ENCODE measurements at places on chromosomes 12 and 14.

DNA sequence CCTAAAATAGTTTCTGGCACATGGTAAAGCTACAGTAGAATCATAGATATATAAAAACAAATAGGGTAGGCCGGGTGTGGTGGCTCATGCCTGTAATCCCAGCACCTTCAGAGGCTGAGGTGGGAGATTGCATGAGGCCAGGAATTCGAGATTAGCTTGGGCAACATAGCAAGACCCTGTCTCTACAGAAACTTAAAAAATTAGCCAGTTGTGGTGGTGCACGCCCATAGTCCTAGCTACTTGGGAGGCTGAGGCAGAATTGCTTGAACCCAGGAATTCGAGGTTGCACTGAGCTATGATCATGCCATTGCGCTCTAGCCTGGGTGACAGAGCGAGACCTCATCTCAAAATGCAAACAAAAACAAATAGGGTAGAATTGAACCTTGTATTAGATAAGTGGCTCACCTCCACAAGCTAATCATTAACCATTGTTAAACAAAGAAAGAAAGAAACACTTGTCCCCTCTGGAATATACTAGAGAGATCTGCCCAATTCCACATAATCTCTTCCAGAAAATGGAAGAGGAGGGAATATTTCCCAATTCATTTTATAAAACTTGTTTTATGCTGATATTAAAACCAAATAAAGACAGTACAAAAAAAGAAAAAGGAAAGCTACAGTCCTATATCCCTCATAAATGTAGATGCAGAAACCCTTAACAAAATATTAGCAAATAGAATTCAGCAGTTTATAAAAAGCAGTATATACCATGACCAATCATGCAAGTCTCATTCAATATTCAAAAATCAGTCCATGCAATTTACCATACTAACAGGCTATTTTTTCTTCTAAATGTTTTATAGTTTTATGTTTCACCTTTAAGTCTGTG lies 22.7 kb upstream of the DHRS2 start:
- no peak for DNase-seq

GRCh38 chr14:80212023-80212397 lies 706 bp upstream of the DIO2 start:
- no peak for DNase-seq

- DNase-seq = no peak
Observed at GRCh38 chr12:76495556-76495955, 64.0 kb downstream of the OSBPL8 start.

DNA sequence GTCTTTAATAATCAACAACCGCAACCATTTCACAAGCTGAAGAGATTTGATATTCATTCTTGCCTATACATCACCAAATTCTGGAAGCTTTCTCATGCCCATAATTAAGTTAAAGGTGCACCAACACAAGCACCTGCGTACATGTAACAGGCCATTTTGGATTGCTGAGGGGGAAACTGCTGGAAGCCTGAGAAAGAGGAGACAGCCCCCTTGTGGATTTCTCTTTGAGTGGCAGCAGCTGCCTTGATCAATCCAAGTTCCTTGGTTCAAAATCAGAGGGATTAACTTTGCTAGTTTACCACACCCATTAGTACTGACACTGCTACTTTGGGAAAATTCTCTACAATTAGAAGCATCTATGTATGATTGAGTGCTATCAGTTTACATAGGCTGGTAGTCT lies 321.1 kb downstream of the NOVA1 start:
- DNase-seq = no peak

DNA sequence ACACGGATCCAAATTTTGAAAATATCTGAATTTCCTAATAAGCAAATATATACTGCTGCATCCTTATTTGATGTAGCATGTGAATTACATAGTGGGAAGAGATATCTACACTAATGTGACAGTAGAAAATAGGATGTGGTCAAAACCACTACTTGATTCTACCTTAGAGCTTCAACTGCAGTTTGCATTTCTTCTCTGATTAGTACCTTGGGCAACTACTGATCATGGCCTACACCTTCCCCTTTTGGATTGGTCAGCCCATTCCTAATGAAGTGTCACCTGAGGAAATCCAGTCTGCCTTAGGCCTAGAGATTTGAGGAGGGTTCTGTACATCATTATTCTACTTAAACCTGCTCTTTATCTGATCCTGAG lies 10.7 kb downstream of the LLPH start:
- no peak for DNase-seq

DNA sequence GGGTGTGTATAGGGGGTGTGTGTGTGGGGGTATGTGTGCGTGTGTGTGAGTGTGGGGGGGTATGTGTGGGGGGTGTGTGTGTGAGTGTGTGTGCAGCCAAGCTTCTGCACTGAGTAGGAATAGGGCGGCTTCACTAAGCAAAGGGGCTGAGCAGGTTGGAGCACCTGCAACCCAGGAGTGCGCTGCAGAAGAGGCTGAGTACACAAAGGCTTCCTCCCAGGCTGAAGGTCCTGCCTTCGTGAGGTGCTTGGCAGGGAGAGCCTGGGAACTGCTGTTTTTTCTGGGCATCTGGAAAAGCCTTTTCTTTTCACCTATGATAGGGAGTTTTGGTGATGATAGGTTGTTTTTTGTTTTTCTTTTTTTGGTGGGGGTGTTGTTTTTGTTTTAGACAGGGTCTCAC lies 6.0 kb upstream of the NUDT14 start:
- no peak for DNase-seq

DNA sequence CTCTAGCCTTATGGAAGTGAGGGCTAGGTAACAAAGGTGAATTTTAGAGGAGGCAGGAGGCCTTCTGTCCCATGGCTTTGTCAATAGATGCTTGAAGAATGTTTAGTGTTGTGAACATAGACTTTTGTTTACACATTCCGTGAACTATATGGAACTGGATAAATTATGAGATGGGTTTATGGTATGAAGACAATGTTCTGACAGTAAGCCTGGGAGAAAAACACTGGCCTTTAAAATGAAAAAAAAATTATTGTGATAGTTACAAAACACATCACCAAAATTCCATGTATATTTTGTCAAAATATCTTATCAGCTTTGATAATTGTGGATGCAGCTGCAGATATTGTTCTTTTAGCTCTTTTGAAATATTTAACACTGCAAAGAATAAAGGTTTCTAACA lies 251.5 kb upstream of the DCN start:
- no peak for DNase-seq

DNA sequence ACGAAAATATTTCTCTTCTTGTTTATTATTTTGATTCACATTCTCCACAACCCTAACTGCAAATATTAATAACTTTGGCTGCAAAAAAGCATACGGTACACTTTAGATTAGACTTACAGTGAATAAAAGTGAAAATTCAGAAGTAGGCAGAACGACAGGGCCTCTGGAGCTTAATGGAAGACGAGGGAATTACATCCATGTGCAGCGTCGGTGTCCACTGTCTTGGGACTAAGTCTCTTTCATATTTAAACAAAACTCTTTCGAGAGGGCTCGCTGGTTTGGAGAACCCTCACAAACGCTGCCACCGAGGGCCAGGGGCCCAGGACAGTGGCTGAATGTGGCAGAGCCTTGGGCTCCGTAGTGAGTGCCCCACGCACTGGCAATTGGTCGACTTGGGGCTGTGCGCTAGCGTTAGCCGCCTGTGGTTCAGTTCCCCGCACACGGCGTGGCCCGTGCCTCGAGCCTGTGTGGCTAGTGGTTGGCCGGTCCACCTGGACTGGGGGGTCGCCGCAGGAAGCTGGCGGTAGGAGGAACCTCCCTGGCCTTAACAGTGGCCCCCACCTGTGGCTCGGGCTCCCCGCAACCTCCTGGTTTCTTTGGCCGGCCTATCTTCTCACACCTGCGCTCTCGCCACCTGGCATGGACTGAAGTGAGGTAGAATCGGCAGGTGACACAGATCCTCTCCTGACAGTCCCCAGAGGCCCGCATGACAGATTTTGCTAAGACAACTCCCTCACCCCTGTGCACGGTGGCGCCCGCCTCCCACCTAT lies 739 bp upstream of the PAX9 start:
- no peak for DNase-seq

- no peak for DNase-seq
Observed at GRCh38 chr12:96397756-96398423, 2.3 kb downstream of the CDK17 start.

GRCh38 chr12:1203735-1204019 lies 212.7 kb downstream of the ERC1 start:
- no peak for DNase-seq

DNA sequence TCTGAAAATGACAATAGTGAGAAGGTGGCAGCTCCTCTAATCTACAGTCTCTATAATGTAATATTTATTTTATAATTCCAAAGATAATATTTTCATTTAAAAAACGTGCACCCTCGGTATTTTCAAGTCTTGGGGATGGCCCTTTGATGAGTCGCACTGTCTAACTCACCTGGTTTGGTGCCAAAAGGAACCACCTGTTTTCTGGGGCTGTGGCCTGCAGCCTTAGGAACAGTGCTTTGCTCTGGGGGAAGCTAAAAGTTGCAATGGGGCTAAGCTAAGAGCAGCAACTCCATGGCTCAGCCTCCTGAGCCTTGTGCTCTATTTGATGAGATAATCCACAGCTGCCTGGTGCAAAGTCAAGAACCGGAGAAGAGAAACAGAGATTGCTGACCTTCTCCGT lies 6.4 kb upstream of the ENDOU start:
- no peak for DNase-seq

DNA sequence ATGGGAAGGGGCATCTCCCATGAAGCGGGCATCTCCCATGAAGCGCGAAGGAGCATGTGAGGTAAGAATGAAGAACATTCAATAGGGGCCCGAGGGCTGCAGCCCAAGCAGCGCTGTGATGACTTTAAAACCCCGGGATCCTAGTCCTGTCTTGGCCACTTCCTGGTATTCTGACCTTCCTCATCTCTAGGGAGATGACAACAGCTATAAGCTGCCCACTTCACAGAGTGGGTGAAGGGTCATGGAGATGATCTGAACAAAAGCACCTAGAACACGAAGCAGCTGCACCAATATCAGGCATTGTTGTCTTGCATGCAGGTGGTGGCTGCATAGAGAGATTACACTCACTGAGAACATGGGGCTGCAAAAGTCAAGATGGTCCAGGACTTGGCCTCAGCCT lies 64.5 kb downstream of the SPTB start:
- DNase-seq = no peak

- DNase-seq = no peak
Observed at GRCh38 chr14:72451054-72451972, 442.6 kb downstream of the DPF3 start.

GRCh38 chr12:52440821-52441319 lies 6.7 kb upstream of the KRT75 start:
- peak; percentile 29 for DNase-seq

- peak; percentile 51 for DNase-seq
Observed at GRCh38 chr12:92442782-92443181, 260.0 kb upstream of the PLEKHG7 start.

DNA sequence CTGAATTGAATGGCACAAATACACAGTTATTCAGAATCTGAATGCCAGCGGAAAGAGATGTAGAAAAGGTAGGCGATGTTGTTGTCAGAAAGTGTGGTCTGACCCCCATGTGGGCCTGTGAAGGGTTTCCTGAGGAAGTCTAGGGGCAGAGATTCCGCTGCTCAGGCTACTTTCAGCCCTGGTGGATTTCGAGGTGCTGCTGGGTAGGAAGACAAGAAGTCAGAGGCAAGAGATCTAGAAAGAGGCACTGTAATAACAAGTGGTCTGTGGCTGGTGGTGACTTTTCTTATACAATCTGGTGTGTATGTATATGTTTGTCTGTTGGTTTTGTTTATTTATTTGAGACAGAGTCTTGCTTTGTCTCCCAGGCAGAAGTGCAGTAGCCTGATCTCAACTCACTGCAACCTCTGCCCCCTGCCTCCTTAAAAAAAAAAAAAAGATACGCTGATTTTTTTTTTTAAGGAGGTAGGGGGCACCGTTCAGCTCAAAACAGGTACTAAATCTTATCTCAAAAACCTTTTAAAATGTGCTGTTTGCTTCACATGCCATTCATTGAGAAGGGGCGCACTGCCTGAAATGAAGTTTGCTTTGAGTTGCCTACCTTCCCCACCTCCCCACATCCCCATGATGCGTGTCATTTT lies 27.1 kb upstream of the MANSC4 start:
- DNase-seq = no peak

GRCh38 chr12:67147447-67147846 lies 121.7 kb upstream of the CAND1 start:
- no peak for DNase-seq

GRCh38 chr14:97657609-97658008 lies 860.4 kb downstream of the VRK1 start:
- DNase-seq = no peak

- DNase-seq = no peak
Observed at GRCh38 chr12:122934722-122935121, 31.5 kb downstream of the ABCB9 start.

- no peak for DNase-seq
Observed at GRCh38 chr14:52067873-52068614, 815 bp downstream of the NID2 start.

DNA sequence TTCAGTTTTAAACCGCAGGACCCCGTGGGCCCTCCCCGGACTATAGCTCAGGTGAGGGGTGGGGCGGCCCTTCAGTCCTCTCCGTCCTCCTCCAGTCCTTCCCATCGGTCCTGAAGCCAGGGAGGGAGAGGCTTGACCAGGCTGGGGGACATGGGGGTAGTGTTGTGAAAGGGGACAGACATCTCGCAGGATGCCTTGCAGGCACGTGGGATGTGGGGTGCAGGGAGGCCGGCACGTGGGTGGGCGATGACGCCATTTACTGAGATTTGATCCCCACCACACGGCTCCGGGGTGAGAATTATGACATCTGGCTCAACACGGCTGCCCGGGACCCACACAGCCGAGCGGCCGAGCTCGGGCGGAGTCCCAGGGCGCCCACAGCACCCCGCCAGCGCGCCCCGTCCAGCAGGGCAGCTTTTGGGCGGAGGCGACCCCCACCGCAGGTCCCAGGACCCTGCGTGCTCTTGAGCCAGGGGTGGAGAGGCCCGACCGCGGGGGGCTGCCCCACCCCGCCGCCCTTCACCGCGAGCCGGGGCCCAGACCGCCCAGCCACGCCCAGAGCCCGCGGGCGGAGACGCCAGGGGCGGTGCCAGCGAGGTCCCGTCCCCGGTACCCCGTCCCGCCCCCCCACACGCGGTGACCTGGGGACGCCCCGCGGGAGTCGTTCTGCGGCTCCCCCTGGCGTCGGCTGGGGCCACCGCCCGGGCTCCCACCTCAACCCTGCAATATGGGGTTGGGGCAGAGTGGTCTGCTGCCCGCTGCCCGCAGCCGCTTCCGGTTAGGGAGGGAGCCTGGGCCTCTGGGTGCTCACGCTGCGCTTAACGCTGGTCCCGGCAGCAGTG lies 3.3 kb upstream of the EXOC3L4 start:
- no peak for DNase-seq

DNA sequence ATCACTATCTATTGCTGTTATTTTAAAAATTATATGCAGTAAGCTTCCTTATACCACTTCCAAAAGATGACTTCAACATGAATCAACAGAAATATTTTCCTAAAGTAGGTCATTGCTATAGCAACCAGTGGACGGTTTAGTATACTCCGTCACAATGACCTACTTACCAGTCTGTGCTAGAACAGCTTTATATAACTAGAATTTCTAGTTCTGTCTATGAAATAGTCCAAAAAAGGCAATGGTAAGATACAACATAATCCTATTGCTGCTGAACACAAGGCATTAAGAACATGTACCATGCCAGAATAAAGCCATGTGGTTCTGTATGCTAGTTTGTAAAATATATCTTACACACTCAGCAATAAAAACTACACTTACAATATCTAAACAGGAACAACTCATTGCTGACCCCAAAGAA lies 40.7 kb upstream of the MTERF2 start:
- DNase-seq = peak; percentile 93

Data from skeletal muscle cell (primary cell).